Stimulated activated CD8-positive, alpha-beta memory T cell treated with anti-CD3 and anti-CD28 coated beads, Interleukin-15, amount 100 ng/mL, for 1 hour (primary cell): ENCODE measurements at places on chromosomes 11 and 22.

GRCh38 chr11:20055312-20055711, 105.0 kb downstream of the DBX1 start:
- DNase-seq, result no peak

GRCh38 chr11:120929664-120930154, 94.2 kb upstream of the TBCEL start:
- no peak for DNase-seq

GRCh38 chr11:29676993-29677392, 339.8 kb downstream of the KCNA4 start:
- no peak for DNase-seq

DNA sequence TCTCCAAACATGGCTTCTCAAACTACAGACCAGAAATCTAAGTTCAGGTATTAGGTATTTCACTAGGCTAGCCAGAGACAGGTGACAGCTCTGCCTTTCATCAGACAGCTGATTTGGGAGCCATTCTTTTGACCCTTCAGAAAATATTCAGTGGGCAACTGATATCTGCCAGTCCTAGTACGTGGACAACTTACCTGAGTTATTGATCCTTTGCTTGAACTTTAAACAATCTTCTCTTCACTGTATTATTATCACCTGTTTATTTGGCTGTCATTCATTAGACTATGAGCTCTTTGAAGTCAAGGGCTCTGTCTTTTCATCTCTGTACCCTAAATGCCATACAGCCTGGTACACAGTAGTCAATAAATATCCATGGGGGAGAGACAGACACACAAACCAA, 17.2 kb downstream of the TRIM66 start:
- no peak for DNase-seq

DNA sequence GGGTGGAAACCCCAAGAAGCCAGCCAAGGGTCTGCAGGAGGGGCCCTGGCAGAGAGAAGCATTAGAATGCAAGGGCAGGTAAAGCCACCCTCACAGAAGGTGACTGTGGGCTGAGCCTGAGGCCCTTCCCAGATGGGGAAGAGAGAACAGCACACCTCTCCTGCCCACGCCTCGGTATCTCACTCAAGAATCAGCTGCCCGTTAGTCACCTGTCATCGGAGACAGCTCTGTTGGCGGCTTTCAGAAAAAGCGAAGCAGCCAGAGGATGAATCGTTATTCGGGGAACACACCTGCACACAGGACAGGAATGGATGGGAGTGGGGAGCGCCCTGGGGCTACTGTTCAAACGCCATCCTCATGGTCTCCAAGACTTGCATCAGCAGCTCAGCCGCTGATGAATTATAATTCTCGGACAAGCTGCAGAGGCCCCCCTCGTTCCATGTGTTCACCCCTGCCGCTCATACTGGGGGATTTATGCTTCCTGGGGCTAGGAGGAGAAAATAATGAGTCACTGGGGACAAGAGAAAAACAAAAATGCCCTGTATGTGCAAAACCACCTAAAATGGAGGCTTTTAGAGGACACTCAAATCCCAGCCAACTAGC, 21.6 kb upstream of the TMA7B start:
- no peak for DNase-seq

GRCh38 chr11:81979448-81979847, 754.2 kb downstream of the FAM181B start:
- DNase-seq, result no peak

- DNase-seq, result no peak
These were observed 2.7 kb downstream of the SLC43A1 start for GRCh38 chr11:57512646-57513451.

DNA sequence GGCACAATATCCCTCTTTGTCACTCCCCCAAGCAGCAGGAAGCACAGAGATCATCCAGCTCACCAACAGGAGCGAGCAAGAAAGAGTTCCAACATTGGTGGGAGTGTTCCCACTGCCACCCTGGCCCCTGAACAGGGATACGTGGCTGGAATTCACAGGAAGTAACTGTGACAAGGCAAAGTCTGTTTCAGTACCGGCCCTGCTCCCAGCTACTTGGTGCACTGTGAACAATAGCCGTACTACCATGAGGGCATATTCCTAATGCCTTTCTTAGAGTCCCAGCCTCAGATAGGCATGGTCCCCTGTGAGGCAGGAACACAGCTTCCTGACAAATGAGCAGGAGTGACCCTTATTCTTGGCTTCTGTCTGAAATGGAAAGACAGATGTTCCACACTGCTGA, 1.8 kb upstream of the SLC37A2 start:
- no peak for DNase-seq

- DNase-seq, result no peak
These were observed 20.6 kb upstream of the MS4A7 start for GRCh38 chr11:60357771-60358170.

DNA sequence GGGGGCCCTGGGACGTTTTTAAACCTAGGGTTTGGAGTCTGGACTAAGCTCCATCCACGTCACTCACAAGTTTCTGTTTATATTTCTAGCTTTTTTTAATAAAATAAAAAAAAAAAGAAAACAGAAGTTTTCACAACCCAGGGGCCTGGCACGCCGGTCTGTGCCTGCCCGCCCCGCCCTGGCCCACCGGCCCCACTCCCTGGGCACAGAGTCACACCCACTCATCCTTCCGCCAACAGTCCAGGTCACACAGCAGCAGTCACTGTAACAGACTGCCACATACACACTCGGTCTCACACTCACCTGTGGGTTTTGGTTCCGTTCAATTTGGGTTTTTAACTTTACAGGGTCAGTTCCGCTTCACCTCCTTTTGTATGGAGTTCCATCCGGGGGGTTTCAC, 5.3 kb upstream of the ACR start:
- DNase-seq, result no peak

GRCh38 chr22:35616043-35616442, 1.1 kb downstream of the MB start:
- no peak for DNase-seq

DNA sequence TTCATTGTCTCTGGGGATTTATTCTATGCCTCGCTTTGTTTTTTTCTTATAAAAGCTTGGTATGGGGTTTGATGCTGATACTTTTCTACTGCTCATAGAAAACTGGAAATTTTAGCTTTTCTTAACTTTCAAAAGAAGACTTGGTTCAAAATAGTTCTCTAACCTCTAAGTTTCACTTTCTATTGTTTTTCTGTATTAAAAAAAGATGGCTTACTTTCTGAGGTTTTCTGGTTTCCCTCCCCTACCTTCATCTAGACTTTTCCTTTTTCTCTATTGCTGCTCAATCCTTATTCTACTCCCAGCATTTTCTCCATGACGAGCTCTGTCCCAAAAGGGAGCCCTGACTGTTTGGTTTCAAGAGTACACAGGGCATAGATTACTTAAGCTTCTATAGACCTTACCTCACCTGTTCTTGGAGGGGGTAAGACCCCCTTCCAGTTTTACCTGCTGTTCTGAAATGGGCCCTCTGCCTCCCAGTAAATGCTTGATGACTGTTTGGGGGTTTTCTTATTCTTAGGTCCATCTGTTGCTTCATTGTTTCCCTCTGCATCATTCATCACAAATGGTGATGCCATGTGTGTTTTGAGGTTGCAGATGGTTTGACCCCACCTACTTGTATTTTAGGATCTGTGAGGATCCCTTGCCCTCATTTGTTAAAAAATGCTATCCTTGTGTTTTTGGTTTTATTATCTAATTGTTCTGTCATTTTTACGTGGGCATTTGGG, 29.5 kb downstream of the DNHD1 start:
- no peak for DNase-seq

GRCh38 chr11:109035284-109035683, 370.4 kb downstream of the DDX10 start:
- no peak for DNase-seq

DNA sequence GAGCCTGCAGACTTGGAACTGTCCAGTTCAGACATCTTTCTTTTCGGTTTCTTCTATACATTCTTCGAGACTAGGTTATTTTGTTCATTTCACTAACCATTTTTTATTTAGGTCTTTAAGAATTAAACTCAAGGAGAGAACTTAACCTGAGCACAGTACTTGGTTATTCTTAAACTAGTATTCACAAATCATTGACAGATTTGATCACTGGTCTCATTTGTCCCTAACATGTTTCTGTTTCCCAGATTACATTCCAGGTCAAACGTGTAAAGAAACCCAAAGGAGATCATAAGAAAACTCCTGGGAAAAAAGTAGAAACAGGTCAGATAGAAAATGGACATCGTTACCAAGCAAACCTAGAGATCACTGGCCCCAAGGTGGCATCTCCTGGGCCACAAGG, 85.1 kb downstream of the TTC17 start:
- DNase-seq, result no peak

GRCh38 chr11:19872512-19873145, 160.0 kb downstream of the NAV2 start:
- DNase-seq, result no peak

DNA sequence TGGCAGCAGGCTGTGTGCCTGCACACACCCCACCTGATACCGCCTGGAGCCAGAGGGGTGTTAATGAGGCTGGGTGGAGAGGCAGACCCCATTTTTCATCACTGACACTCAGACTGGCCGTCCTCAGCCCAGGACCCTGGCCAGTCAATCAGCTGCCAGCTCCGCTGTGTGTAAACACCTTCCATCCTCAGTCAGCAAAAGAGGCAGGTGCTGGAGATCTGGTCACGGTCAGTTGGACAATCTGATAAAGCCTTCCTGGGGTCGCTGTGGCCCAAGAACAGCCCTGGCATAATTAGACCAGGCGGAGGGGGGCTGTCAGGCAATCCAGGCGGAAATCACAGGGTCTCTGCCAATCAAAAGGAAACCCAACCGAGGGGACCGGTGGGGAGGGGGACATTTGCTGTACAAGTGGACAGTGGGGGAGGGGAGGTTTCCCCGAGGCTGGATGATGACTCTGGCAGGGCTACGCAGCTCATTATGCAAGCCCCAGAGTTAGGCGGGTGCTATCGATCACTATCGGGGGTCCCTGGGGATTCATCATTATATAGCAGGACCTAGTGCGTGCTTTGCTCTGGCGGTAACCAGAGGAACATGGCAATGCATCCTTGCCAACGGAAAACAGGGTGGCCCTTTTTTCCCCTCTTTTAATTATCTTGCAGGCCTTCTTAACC, 72.9 kb downstream of the ABTB2 start:
- no peak for DNase-seq

- no peak for DNase-seq
These were observed 5.3 kb upstream of the JAML start for GRCh38 chr11:118230088-118230487.

GRCh38 chr11:125320347-125321076, 156.0 kb downstream of the PKNOX2 start:
- DNase-seq, result no peak

GRCh38 chr11:74465291-74465708, 2.0 kb downstream of the KCNE3 start:
- no peak for DNase-seq

DNA sequence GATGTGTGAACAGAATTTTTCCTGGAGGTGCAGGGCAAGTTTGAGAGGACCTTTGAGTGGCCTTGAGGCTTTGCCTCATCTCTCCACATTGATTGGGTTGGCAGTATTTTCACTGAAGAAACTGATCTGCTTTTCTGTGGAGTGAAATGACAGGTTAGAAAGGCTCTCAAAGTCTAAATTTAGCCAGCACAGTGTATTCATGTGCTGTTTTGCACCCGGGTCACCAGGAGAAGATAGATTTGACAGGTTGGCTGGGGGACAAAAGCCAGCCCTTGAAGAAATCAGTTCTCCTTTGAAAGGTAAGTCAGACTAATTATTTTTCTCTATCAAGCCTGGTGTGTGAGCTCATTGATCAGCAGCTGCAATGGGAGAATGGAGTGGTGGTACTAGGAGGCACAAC, 152.9 kb downstream of the DBX1 start:
- no peak for DNase-seq

DNA sequence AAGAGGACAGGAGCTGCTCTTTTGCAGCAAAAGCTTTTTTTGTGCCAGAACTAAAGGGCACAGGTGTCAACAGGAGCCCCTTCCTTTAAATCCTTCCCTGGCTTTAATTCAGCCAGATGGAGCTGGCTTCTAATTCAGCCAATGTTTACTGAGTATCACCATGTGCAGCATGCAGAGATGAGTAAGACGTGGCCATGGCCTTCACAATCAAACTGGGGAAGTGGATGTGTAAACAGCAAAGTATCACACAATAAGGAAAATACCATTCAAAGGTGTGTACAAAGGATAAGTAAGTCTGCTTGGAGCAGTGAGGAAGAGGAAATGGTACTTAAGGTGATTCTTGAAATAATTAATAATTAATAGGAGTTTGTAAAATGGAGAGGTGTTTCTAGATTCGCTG, 243.4 kb downstream of the NXPE2 start:
- DNase-seq, result no peak

- DNase-seq, result no peak
These were observed 10.2 kb upstream of the PAX6 start for GRCh38 chr11:31821235-31821764.

DNA sequence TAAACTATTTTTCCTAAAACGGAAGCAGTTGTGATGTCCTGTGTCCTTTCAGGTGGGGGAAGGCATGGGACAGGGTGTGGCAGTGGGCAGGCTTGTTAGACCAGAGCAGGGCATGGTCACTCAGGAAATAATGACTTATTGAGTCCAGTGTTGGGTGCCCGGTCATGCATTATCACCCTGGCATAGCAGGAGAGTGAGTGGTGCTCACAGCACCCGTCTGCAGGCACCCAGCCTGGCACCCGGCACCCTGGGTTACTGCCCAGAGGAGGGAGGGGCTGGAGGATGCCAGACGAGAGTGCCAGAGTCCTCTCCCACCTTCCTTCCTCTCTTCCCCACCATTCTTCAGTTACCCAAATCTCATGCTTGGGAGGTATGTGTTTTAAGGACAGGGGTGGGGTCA, 59.1 kb downstream of the ST3GAL4 start:
- DNase-seq, result no peak

DNA sequence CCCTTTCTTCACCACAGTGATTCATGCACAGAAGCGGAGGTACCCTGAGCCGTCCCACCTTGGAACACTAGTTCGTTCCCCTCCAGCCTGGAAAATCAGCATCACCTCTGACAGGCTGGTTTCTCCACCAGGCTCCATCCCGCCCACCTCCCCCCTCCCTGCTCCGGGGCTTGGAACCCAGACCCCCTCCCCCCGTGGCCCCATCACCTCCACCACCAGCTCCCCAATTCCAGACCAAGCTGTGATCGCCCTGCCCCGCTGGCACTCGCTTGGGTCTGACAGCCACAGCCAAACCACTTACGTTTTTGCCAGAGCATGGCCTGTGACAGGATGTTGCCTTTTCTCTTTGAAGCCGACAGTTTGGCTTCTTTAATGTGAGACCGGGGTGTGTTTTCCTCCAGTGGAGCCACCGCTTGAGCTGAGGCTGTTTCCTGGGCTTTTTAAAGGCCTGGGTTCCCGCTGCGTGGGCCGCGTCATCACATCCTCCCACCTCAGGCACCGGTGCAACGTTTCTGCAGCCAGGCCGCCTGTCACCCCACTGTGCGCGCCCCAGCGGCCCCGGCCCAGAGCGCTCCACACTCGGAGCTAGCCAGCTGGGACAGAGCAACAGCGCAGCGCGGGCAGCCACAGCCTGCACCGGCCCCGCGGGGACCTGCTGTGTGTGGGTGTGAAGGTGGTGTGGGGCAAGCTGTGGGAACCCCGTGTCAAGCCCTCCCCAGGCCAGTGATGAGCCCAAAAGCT, at the start of gene POU2AF1:
Gene POU2AF1 (minus strand): TSS at position 415 of the 741 bp plus-strand sequence. CDS start 98 bp downstream, at position 317.
- DNase-seq, result peak; percentile 22

- no peak for DNase-seq
These were observed 2.1 kb upstream of the MTFP1 start for GRCh38 chr22:30423301-30423958.
